ENCODE measurements at places on chromosomes 6 and 20.

GRCh38 chr6:33856655-33857054 is 52.9 kb upstream of the MLN start:
- DNase-seq: no peak

DNA sequence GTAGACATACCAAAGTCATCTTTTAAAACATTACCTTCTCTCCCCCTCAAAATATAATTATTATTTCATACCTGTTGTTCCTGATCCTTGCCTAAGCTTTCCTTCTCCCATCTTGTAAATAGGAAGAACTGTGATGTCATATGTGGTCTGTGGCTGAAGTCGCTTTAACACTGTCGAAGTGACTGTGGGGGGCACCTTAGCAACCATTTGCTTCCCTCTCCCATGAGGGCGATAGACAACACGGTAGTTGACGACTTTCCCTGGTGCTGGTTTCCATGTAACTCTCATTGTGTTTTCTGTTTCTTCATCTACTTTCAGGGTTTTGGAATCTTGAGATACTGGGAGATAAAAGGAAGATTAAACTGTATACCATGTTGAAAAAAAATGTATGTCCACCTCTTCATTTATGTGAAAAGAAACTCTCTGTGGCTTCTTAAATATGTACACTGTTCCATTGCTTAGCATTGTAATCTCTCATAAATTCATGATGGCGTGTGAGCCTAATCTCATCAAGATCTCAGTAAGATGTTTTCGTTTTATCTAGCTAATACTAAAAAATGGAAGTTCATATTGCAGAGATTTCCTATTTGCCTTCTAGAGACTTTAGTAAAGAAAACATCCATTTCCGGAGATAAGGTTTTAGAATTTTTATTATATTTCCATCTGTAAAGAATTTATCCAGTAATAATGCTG is 49.5 kb downstream of the COL12A1 start:
- no peak for DNase-seq

DNA sequence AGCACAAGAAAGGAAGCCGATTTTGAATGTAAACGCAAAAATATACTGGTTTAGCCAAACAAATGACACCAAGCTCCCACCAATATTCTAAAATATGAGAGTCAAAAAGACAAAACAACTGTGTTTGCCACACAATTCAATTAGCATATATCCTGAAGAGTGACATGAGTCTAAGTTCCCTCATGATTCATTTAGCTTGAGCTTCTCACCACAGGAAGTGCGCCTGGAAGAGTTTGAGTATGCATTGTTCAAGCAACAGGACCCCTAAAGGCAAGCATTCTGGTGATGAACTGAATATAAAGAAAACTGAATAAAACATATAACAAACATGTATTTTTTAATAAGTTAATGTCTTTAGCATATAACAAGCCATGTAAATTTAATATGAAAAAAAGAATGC is 115.2 kb upstream of the RUNX2 start:
- DNase-seq: no peak

DNA sequence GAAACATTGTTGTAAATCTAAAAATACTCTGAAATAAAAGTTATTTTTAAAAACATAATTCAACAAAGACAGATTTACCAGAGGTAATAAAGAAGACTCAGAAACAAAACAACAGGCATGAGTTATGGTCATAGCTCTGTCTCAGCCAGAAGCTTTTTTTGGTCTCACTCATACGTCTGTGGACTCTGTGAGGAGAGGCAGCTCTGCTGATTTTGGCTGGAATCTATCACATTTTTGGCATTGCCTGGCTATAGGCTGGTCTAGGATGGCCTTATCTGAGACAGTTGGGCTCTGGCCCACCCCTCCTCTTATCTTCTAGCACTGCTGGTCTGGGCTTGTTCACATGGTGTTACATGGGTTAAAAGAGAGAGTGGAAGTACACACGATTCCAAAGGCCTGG is 514.0 kb upstream of the BTBD3 start:
- no peak for DNase-seq

DNA sequence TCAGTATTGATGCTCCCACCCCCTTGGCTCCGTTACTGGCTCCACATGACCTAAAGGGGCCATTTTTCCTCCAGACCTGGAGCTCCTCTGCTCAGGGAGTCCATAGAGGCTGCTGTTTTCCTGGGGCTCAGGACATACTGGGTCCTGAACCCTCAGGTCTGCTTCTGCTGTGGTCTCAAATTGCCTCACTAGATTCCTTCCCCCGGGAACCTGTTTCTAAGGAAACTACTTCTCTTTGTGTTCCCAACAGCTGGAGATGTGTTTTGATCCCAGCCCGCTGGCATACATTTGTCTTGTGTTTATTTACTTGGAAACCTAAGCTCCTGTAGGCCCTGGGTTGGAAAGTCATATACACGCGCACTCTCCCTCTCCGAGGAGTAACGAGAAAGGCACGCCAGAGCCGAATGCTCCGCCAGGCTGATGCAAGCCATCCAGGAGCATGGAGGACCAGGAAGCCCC is 222.8 kb downstream of the UST start:
- DNase-seq: no peak

DNA sequence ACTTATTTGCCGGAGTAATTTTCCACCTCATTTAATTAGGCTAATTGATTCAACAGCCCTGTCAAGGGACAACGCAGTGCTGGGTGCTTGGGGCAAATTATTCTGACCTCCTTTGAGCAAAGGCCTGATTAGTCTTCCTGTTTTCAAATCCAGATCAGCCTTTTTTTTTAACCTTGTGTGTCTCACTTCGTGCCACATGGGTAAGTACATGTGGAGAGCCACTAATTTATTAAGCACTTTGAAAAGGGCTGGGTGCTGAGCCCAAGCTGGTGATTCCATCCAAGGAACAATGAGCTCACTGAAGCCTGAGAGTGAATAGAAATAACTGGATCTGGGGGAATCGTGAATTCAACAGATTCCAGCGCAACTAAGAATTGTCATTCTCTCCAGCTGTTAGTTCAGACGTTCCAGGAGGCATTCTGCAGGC is 229.3 kb downstream of the CLIC5 start:
- no peak for DNase-seq

- no peak for DNase-seq
Observed at GRCh38 chr6:157505912-157506491, 125.0 kb downstream of the ZDHHC14 start.

DNA sequence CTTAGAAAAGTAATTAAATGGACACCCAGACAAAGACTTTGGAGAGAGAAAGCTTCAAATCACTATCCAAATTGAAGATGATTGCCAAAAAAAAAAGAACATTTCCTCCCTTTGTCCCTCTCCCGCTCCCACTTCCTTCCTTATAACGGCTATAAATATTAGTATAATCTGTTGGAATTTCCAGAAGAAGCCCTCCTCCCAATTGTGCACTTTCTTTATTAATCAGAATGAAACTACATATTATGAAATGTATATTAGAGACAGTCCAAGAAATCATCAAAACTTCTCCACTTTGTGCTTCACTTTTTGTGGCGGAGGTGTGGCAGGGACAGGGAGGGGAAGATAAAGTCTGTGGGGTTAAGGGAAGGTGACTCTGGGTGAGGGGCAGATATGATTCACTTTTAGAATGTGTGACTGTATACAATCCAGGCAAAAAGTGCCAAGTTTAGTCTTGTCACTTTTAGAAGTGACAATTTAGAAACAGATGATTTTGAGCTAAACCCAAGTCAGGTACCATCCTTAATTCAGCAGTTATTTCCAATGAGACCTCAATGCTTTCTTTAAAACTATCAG is 195.0 kb upstream of the MARCKS start:
- DNase-seq: no peak
